NCI-H146 (cell line): ENCODE measurements at places on chromosomes 7 and 10.

GRCh38 chr10:19825700-19826099 is 9.5 kb downstream of the PLXDC2 start:
- DNase-seq = no peak

GRCh38 chr7:96591159-96591899 is 118.3 kb downstream of the SEM1 start:
- DNase-seq = no peak

GRCh38 chr7:46586406-46586805 is 665.3 kb upstream of the IGFBP3 start:
- no peak for DNase-seq

- DNase-seq = no peak
These were observed 401.1 kb upstream of the NFE2L3 start for GRCh38 chr7:25750744-25751508.

- DNase-seq = no peak
These were observed 232.9 kb upstream of the PHF14 start for GRCh38 chr7:10740805-10741204.

GRCh38 chr7:2640482-2640830 is 8.7 kb downstream of the TTYH3 start:
- DNase-seq = no peak

- no peak for DNase-seq
These were observed 26.6 kb downstream of the PLAU start for GRCh38 chr10:73937333-73938043.

DNA sequence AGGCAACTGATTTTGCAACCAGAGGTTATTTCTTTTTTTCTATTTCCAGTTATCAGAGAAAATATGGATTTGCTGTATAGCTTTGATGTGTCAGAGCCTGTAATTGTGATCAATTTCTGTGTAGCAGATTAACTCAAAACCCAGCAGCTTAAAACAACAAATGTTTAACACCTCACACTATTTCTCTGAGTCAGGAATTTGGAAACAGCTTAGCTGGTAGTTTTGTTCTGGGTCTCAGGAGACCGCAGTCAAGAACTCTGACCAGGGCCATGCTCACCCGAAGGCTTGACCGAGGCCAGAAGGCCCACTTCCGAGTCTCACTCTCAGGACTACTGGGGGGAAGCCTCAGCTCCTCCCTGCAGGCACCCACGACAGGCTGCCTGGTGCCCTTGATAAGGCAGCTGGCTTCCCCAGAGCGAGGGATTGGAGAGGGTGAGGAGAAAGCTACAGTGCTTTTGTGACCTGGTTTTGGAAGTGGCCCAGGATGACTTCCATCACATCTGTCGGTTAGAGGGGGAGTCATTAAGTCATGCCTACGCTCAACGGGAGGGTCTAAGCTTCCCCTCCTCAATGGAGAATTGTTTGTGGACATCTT is 105.7 kb upstream of the SHH start:
- DNase-seq = no peak

DNA sequence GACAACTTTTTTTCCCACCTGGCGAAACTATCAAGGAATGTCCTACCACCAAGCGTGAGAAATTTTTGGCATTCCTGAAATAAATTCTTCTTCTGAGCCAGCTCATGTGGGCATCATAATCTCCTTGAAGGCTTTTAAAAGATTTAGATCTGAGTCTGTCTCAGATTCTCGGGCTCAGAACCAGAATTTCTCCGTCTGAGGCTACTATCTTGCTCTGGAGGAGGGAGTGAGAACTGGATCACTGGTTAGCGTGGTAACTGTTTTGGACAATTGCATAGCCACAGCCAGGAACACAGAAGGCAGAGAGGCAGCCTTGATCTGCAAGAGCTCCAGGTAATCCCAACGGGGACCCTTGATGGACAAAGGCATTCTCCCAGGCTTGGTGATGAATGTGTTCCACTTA is 1.0 kb upstream of the PLAC9 start:
- DNase-seq = no peak

- DNase-seq = peak; percentile 80
These were observed 91.0 kb upstream of the KMT2E start for GRCh38 chr7:104923010-104923421.

- DNase-seq = no peak
These were observed 320.2 kb downstream of the ELMO1 start for GRCh38 chr7:37128327-37129034.

- DNase-seq = no peak
These were observed 131.2 kb downstream of the ARHGAP22 start for GRCh38 chr10:48473704-48474103.

DNA sequence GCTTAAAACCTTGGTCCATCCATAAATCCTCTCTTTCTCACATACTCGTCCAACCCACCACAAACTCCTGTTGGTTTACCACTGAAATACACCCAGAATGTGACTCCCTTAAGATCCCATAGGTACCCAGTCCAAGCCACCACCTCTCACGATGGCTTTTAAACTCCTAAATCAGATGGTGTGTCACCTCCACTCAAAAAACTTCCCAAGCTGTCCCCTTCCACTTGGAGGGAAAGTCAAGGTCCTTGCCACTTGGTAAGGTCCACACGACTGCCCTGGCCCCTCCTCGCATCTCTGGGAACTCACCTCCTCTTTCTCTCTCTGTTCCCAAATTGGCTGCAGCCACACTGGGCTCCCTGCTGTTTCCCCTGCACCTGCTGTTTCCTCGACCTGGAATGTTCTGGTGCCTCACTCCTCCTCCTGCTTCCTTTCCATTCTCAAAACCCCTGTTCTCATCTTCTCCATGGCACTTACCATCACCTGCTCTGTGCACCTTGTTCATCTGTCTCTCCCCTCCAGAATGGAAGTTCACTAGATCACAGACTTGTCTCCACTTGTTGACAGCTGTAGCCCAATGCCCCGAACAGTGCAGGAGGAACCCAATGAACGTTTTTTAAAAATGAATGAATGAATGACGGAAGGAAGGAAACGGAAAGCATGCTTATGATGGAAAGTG is 23.0 kb downstream of the ZFAND2A start:
- DNase-seq = peak; percentile 60

DNA sequence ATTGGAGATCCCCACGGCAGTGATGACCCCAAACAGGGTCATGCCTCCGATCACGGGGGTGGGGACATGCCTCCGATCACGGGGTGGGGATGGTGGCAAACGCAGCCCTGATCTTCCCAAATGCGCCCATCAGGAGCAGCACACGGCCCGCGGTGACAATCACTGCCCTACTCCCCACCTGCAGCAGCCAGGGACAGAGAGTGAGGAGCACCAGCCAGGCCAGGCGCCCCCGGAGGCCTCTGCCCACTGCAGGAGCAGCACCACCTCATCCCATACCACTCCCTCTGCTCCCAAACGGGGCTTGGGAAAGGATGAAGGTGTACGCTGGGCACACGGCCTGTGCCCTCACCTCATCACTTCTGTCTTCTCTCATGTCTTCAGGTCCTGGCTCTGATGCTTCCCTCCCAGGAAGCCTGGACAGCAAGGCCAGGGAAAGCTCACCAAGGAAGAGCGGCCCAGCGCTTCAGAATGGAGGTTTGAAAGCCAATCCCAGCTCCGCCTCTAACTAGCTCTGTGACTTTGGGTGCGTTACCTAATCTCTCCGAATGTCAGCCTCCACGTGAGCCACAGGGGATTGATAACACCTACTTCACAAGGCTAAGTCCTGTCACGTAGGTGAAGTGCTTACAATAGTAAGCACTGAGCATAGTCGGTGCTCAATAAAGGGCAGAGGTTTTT is 37.1 kb downstream of the STRA8 start:
- no peak for DNase-seq

DNA sequence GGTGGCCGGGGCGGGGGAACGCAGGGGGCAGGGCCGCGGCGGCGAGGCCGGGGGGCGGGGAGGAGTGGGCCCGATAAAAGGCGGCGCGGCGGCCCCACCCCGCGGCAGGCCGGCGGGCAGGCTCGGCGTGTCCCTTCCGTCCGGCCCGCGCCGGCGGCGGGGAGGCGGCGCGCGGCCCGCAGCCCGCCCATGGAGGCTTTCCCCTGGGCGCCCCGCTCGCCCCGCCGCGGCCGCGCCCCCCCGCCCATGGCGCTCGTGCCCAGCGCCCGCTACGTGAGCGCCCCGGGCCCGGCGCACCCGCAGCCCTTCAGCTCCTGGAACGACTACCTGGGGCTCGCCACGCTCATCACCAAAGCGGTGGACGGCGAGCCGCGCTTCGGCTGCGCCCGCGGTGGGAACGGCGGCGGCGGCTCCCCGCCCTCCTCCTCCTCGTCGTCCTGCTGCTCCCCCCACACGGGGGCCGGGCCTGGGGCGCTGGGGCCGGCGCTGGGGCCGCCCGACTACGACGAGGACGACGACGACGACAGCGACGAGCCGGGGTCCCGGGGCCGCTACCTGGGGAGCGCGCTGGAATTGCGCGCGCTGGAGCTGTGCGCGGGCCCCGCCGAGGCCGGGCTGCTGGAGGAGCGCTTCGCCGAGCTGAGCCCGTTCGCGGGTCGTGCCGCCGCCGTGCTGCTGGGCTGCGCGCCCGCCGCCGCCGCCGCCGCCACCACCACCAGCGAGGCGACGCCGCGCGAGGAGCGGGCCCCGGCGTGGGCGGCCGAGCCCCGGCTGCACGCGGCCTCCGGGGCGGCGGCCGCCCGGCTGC is at the start of gene NANOS1:
Gene NANOS1, plus strand, starts transcription at position 102 of the 808 bp plus-strand sequence. Its CDS starts 88 bp downstream, at position 190.
- peak; percentile 78 for DNase-seq

DNA sequence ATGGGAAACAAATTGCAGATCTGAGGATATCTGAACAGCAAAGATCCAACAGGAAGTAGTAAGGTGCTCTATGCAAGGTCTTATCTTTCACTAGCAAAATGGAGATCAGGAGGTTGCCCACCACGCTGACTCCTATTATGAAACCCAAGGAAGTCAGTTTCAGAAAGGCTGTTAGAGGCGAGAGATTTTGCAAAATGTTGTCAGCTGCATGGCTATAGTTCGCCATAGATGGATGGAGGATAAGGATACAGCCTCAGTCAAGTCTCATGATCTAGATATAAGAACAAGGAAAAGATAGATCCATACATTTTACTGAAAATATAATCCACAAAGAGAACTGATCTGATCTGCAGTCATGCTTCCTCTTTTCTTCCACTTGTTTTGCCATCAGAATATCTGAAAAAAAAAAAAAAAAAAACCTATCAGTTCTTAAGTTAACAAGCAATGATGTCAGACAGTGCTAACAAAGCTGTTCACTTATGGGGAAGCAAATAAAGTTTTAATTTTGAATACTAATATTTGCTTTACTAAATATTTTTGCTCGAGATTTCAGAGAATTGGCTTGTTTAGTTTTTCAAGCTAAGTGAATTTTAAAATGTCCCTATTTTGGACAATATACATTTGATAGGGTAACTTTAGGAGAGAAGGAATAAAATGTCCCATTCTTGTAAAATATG is 2.0 kb downstream of the GPR85 start:
- no peak for DNase-seq

GRCh38 chr7:99514050-99514449 is 9.6 kb downstream of the ZKSCAN5 start:
- no peak for DNase-seq

DNA sequence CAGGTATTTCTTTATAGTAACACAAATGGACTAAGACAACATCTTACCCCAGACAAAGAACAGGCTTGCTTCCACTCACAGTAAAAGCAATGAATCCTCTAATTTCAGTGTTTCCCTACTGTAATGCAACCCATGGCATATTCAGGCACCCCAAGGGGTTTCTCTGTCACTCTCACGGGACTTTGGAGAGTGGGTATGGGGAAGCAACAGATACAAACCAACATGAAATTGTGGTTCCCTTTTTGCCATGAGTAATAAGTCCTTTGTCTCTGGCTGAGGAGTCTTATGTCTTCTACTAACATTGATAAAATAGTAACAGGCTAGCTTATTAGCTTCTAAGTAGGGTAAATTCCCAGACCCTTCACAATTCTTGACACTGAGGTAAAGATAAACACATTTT is 51.4 kb upstream of the AOAH start:
- no peak for DNase-seq

DNA sequence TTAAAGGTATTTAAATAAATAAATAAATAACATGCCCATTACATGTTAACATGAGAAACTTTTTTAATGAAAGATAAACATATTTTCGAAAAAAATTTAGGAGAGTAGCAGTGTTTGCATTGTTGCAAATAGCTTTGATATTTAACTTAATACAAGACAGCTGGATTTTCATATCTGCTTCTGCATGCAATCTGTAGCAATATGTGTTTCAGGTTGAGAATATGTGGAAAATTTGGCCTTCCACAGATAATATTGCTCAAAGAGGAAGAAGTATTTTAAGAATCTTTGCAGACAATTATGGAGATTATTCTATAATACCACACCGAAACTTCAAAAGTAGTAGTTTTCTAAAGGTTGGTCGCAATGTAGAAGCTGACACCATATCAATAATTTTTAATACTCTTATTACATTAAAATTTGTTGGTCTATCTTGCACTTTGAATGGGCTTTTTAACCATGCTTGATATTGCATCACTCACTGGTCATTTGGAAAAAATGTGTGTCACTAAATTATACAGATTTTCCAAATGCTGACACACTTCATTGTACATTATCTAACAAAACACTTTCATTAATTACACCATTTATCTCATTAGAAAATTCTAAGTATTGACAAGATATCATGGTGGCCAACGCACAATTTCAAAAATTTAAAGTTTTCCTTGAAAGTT is 229.8 kb upstream of the HDAC9 start:
- no peak for DNase-seq

DNA sequence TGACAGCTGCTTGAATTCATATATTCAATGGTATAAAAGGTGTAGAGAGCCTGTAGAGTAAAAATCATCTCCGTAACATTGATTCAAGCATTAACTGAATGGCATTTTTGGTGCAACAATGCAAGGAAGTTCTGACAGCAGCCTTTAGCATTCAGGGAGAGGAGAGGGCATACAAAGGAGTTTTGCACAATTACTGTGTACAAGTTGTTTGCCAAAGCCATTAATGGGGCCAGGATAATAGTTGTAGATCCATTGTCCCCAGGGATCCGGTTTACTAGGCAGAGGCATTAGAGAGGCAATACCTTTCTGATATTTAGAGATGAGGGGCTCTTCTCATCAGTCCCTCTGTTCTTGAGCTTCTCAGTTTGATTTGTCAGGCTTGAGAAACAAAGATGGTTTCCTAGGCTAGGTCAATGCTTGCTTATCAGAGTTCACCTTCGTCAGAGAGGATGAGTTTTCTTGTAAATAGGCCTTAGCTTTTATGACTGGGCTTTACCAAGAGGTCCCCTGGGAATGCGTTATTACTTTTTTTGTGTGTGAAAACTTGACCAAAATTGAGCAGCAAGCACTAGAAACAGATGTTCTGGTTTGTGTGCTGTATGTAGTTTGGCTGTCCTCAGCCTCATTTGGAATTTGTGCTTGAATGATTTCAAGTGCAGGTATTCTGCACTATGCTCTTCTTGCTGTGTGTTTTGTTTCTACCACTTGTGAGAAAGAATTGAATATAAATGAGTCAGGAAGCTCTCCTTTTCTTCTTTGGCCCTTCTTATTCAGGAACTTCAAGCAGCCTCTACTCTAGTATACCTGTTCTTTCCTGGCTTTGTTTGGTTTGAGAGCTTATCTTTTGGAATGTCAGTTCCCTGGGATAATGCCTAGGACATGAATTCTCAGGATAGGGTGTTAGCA is 32.0 kb downstream of the SND1 start:
- DNase-seq = peak; percentile 59

- no peak for DNase-seq
These were observed 26.5 kb upstream of the FHIP2A start for GRCh38 chr10:114795039-114795438.

GRCh38 chr10:113775686-113776294 is 24.3 kb downstream of the PLEKHS1 start:
- DNase-seq = no peak

- no peak for DNase-seq
These were observed 18.8 kb downstream of the CAV1 start for GRCh38 chr7:116543664-116544063.
